ENCODE measurements at places on chromosomes 3 and 15. TPM values are rescaled to one million over a fixed set of nuclear protein-coding genes. Genes with fewer than 3 reads are reported as not detected.

Gene ATP8B4
- total RNA-seq: 2.5 TPM

Gene SUCNR1
- 0.30 TPM for total RNA-seq

Gene COL6A5
- total RNA-seq: not detected

Gene REC114
- total RNA-seq: 1.4 TPM

Gene GOLGA8N
- 10.9 TPM for total RNA-seq

Gene GUCA1C
- 5.8 TPM for total RNA-seq

Gene SLC28A2
- not detected for total RNA-seq

Gene CLRN1
- not detected for total RNA-seq

Gene SLC51B
- not detected for total RNA-seq

Gene RYR3
- 0.08 TPM for total RNA-seq

Gene CHRM5
- total RNA-seq: not detected

Gene LMLN
- total RNA-seq: 10.6 TPM
